ENCODE measurements at places on chromosomes 11 and 22. TPM values are rescaled to one million over a fixed set of nuclear protein-coding genes. Genes with fewer than 3 reads are reported as not detected.

Gene EPS8L2
- total RNA-seq = 17.8 TPM

GRCh38 chr11:16744128-16744725 is 5.8 kb downstream of the C11orf58 start:
- H3K27me3 ChIP-seq = no peaks in the 10 kb centered on the region
- peaks cover 71% of the 10 kb centered on the region for H3K36me3 ChIP-seq
- peaks cover 39% of the 10 kb centered on the region for H3K4me1 ChIP-seq
- no peak overlapping the region for H3K27ac ChIP-seq
- H3K4me3 ChIP-seq = no peak overlapping the region
- DNase-seq = no peak

- H3K4me1 ChIP-seq = peaks cover 4% of the 10 kb centered on the region
- H3K36me3 ChIP-seq = no peaks in the 10 kb centered on the region
- H3K4me3 ChIP-seq = no peak overlapping the region
- H3K27me3 ChIP-seq = no peaks in the 10 kb centered on the region
- DNase-seq = no peak
- H3K27ac ChIP-seq = no peak overlapping the region
Measured at GRCh38 chr22:20258584-20259326, 9.4 kb downstream of the RTN4R start.

DNA sequence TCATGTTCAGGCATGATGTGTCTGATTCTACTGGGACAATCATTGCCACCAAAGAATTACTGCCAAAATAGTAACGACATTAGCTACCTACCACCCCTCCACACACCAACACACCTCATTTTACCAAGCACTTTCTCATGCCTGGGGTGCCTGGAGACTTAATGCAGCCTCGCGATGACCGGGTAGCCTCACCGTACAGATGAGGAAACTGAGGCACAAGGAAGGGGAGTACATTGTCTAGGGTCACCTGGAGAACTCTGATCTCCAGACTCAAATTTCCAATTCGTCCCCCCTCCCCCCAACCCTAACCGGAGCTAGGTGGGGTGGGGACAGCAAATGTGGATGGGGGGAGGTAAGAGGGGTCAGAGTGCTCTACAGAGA is 2.7 kb upstream of the RTN4RL2 start:
- peaks cover 48% of the 10 kb centered on the region for H3K27me3 ChIP-seq
- peak overlapping the region; percentile 9 for H3K4me3 ChIP-seq
- DNase-seq = no peak
- peaks cover 22% of the 10 kb centered on the region for H3K4me1 ChIP-seq

DNA sequence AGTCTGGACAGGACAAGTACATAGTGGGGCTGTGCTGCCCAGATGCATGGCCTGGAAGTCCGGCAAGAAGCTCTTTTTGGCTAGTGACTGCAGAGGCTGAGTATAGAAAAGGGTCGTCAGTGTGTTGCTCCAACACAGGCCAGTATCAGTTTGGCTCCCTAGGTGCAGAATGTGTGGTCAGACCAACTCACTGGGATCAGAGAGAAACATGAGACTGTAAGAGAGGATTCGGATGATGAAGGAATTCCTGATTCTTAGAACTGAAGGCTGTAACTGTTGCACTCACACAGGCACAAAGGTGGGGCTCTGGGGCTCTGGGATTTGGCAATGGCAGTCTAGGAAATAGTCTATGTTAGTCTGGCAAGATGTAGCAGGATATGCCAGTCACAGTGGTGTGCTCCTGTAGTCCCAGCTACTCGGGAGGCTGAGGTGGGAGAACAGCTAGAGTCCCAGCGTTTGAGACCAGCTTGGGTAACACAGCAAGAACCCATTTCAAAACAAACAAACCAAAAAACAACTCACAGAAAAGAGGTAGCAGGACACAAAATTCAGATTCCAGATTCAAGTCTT is 11.1 kb upstream of the UPB1 start:
- DNase-seq = no peak
- no peaks in the 10 kb centered on the region for H3K36me3 ChIP-seq
- peaks cover 24% of the 10 kb centered on the region for H3K4me1 ChIP-seq
- peaks cover 17% of the 10 kb centered on the region for H3K27me3 ChIP-seq

- DNase-seq = no peak
- no peaks in the 10 kb centered on the region for H3K36me3 ChIP-seq
- H3K27me3 ChIP-seq = peaks cover 32% of the 10 kb centered on the region
- no peak overlapping the region for H3K27ac ChIP-seq
Measured at GRCh38 chr11:94519478-94520084, 7.3 kb downstream of the C11orf97 start.

DNA sequence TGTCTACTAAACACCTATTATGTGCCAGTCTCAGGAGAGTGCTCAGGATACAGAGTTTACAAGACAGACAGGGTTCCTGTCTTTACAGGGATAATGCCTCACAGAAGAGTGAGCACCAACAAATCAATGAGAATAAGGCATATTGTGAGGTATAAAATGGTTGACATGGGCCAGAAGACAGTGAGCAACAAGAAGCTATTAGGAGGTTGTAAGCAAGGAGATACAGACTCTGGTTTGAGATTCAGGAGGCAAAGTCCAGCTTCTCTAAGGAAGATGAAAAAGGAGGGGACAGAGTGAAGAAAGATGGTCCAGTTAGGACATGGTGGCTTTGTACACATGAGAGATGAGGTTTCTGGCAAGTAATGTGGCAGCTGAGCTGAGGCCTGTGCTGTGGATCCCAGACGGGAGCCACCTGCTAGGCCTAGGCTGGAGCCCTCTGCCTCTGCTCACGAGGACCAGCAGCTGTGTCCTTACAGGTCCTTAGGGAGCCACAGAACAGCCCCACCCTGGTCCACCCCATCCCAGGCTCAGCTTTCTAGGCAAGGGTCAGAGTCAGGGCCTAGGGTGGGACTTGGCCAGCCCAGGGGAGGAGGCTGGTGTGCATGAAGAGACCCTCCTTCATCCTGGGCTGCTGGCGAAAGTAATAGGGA is 110.5 kb downstream of the ZNF280B start:
- DNase-seq = no peak
- H3K27ac ChIP-seq = no peak overlapping the region
- H3K4me3 ChIP-seq = no peak overlapping the region

Gene SCGB2A2
- total RNA-seq = not detected

DNA sequence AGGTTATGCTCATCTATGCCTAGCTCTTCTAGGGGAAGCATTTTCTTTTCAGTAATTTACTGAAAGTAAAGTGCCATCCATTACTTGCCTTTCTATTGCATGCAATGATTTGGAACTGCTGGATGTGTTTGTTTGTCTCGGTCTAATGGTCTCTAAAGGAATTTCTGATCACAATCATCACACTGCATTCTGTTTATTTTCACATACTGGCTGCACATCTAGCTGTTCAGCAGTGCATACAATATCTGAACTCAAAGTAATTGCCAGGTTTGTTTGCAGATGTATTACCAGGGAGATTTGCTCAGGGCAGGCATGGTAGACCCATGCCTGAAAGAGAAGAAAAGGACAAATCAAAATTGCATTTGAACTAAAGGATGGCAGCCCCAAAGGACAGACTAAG is 36.4 kb upstream of the CWF19L2 start:
- DNase-seq = no peak
- H3K27ac ChIP-seq = no peak overlapping the region
- H3K4me1 ChIP-seq = no peaks in the 10 kb centered on the region
- no peaks in the 10 kb centered on the region for H3K27me3 ChIP-seq

DNA sequence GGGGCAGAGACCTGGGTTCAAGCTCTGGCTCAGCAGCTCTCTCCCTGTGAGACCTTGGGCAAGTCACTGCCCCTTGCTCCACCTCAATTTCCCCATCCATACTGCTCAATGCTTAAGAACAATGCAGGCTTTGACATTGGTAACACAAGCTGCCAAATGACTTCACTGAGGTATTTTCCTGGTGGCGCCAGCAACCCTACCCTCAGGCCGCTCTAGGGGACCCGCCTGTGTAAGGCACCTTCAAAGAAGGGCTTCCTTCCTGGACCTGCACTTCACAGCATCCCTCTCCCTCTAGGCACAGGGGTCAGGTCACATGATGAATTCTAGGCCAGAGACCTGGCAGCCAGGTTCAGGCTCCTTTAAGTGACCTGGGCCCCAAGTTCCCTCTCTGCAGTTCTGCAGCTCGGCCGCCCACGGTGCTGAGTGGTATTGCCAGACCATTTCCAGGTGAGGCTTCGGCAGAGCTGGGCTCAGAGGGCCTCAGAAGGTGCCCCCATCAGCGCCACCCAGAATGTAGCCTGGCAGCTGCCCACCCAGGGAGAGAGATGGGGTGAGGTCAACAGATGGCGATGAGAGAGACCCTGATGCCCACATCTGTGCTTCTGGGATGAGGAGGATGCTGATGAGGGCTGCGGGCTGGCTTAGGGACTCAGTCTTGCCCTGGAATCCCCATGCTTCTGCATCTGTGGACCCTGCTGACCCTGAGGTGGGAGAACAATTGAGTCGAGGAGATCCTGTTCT is 4.5 kb downstream of the WNT11 start:
- no peak overlapping the region for H3K4me3 ChIP-seq
- H3K27me3 ChIP-seq = peaks cover 29% of the 10 kb centered on the region
- H3K27ac ChIP-seq = no peak overlapping the region

GRCh38 chr22:19056951-19057401 is 65.2 kb downstream of the DGCR2 start:
- H3K4me3 ChIP-seq = no peak overlapping the region
- no peak for DNase-seq
- H3K27me3 ChIP-seq = no peaks in the 10 kb centered on the region
- H3K36me3 ChIP-seq = peaks cover 39% of the 10 kb centered on the region
- H3K27ac ChIP-seq = no peak overlapping the region
- H3K4me1 ChIP-seq = peaks cover 4% of the 10 kb centered on the region

Gene OR56A1
- total RNA-seq = not detected

DNA sequence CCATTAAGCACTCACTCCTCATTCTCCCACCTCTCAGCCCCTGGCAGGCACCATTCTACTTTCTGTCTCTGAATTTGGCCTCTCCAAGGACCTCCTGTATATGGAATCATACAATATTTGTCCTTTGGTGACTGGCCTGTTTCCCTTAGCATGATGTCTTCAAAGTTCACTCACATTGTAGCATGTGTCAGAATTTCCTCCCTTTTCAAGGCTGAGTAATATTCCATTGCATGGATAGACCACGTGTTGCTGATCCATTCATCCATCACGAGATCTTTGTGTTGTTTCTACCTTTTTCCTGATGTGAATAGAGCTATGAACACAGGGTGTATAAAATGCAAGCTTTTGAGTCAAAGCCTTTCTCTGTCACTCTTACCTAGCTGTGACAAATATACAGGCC is 11.6 kb downstream of the FADS2 start:
- DNase-seq = no peak
- peaks cover 16% of the 10 kb centered on the region for H3K4me1 ChIP-seq
- no peaks in the 10 kb centered on the region for H3K27me3 ChIP-seq
- peak overlapping the region; percentile 29 for H3K27ac ChIP-seq
- H3K36me3 ChIP-seq = peaks cover 76% of the 10 kb centered on the region

DNA sequence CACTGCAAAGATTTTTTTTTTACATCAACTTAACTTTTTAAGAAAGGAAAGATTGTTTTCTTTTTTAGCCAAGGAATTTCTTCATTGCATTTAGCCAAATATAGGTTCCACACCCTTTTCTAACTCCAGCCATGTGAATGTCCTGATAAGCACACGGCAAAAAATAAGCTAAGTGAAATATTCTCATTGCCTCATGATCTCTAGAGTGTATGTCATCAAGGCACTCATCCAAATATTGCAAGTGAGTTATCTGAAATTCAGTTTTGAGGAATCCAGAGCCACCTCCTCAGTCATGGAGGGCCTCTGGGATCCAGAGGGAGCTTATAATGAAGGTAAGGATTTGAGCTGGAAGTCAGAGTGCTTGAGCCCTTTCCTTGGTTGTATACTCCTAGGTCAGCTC is 80.0 kb downstream of the BLID start:
- no peak for DNase-seq
- no peaks in the 10 kb centered on the region for H3K36me3 ChIP-seq
- H3K4me3 ChIP-seq = no peak overlapping the region

- no peak overlapping the region for H3K4me3 ChIP-seq
- no peak for DNase-seq
- no peaks in the 10 kb centered on the region for H3K36me3 ChIP-seq
Measured at GRCh38 chr11:70703141-70704064, 305.1 kb downstream of the CTTN start.

DNA sequence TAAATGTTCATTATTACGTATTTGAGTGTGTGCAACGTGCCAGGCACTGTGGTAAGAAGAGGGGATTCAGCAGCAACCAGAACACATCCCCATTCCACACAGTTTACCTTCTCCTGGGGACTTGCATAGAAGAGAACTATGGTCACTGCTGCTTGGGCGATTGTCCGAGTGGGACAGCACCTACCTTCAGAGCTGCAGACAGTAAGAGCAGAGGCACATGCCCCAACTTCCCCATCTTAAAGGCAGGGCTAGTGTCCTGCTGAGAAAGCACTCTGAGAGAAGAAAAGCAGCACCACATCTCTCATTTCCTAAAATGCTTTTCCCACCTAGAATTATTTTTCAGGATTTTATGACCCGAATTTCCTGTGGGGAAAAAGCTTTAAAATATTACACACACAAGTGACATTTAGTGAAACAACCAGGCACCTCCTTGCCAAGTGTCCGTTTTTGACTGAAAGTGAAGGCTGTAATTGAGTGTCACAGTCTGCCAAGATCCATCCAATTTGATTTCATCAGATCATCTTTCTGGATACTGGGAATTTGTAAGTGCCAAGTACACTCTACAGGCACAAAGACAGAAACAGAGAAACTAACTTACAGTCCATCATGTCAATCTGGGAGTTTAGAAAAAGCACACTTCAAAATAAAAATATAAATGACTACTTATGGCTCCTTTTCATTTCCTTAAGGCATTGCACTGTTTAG is 24.6 kb downstream of the TRAF6 start:
- H3K4me3 ChIP-seq = no peak overlapping the region
- DNase-seq = no peak
- no peaks in the 10 kb centered on the region for H3K27me3 ChIP-seq
